Glomerular endothelial cell (primary cell): ENCODE measurements at places on chromosomes 7 and 10. TPM values are rescaled to one million over a fixed set of nuclear protein-coding genes. Genes with fewer than 3 reads are reported as not detected.

The AKR1C8 gene
- total RNA-seq = not detected in 2 replicates

The GIMAP7 gene
- total RNA-seq = 13.5 and 34.5 TPM in 2 replicates

The CNNM1 gene
- total RNA-seq = 0.24 TPM in 1 of 2 replicates, not detected in the other

The PRF1 gene
- total RNA-seq = not detected in 2 replicates

The PRPS1L1 gene
- not detected in 2 replicates for total RNA-seq

DNA sequence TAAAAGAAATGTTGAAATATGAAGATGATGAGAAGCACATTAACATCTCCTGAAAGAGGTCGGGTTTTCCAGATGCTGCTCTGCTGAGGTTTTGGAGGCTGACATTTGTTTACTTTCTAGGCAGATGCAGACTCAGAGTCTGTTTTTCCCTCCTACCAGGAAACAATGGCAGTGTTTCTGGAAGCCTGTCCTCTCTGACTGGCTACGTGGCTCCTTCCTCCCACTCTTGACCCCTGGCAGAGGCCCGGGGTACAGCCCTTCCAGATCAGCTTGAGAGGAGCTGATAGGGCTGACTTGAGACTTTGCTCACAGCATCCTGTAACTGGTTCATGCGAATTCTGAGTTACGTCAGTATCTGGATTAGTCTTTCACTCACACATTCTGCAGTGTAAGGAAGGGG, 41.1 kb upstream of the IL15RA start:
- no peak for DNase-seq

DNA sequence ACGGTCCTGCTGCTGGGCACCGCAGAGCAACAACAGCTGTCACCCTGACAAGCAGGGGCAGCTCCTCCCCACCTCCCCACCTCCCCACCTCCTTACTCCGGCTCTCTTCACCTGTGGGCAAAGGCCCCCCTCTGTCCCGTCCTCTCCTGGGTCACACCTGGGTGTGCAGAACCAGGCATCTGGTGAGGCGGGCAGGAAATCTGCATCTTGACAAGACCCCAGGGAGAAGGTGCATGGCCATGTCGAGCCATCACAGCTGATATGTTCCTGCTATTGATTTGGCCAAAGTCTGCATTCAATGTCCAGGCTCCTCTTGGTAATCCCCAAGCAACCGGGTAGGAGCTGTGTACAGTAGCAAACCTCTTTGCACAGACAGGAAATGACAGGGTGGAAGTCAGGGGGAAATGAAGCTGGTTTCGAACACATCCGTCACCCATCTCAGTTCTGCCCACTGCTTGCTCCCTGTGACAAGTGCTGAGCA, 554.2 kb downstream of the DNAJB6 start:
- no peak for DNase-seq

DNA sequence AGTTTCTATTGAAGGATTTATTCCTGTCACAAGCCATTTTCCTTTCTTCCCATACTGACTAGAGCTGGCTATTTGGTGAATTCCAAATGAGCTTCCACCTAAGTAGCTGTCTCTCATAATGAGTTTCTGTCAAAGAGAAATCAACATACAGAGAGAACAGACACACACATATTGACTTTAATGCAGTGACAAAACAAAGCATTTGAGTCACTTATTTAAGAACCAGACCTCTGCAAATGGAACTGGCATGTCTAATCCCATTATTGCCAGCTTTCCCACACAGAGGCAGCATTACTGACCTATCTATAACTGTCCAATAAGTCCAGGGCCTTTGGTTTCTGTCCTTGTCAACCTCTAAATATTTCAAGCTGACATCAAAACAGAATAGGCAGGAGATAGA, 179.3 kb upstream of the CSTF2T start:
- DNase-seq = no peak

- peak; percentile 64 for DNase-seq
Observed at GRCh38 chr7:35975851-35976454, 175.1 kb downstream of the SEPTIN7 start.

GRCh38 chr7:78788464-78788863, 665.0 kb downstream of the MAGI2 start:
- DNase-seq = no peak

DNA sequence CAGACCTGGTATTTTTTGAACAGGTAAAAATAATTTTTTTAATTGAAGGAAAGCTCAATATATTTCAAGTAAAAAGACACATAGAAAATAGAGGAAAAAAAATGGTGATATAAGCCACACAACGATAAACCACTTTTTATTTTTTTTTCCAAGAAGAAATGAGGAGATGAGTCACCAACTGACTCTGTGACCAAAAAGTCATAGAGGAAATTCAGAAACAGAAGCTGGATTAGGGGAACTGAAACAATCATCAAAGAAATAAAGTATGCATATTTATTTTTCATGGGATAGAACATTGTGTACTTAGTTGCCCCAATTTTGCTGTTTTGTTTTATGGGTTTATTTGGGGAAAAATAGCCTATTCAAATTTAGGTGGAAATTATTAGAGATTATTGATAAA, 176.8 kb upstream of the AGR3 start:
- DNase-seq = no peak

DNA sequence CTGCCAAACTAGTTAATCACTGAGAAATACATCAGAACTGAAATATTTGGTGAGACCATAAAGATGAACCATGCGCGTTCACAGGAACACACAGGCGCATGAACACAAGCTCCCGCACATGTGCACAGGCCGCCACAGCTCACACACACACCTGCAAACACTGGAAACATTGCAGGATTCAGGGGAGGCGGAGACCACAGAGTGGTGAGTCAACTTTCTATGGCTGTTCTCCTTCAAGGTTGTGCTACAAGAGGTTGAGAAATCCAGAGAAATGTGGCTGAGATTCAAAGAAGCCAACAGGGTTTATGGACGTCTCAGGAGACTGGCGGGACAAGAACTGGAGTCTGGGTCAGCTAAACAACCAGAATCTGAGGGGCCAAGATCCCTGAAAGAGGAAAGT, 17.8 kb downstream of the ESYT2 start:
- DNase-seq = no peak

DNA sequence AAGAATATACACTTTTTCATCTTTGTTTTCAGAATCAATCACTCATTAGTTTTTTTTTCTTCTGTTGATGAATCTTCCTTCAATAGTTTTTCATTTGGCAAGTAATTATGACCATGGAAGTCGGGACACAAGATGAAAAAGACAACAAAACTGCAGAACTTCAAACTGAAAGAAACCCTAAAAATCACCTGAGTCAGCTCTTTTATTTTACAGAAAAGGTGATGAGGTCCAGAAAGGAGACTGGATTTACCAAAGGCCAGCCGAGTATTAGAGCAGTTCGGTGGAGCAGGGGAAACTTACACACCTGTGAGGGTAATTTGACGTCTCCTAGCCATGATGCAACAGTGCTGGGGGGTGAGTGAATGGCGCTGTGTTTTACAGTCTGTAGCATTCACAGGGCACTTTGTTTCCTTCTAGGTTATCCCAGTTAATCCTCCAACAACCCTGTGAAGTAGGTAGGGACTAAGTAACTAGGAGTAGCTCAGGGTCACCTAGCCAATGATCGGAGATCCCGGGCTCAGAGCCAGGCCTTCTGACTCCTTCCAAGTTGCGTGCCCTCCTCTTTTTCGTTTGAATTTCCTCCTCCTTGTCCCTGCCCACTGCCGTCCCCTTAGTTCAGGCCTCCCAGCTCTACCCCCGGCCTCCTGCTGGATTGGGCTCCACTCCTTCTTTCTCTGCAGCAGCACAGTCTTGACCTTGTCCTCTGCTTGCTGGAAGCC, 14.0 kb downstream of the RBM20 start:
- DNase-seq = no peak

DNA sequence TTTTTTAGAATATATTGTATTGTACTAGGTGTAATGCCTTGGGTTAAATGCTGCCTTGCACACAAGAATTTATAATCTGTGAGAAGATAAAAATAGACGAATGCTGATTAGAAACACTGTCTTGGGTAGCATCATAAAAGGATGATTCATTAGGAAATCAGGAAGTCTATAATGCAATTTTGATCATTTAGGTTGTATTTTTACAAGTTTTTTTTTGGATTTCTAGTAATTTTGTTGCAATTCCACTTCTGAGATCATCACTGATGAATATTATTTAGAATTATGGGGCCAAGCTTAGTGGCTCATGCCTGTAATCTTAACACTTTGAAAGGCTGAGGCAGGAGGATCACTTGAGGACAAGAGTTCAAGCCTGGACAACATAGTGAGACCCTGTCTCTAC, 29.6 kb downstream of the WBP1L start:
- no peak for DNase-seq

GRCh38 chr7:128352153-128352537, 8.4 kb upstream of the RBM28 start:
- no peak for DNase-seq
